Activated CD4-positive, alpha-beta T cell treated with anti-CD3 and anti-CD28 coated beads, Interleukin-10, Interleukin-2, amounts not matched to agents 100 ng/mL and 50 ng/mL, durations not matched to agents 16 hours and 8 hours (primary cell): ENCODE measurements at places on chromosomes 2 and 18.

DNA sequence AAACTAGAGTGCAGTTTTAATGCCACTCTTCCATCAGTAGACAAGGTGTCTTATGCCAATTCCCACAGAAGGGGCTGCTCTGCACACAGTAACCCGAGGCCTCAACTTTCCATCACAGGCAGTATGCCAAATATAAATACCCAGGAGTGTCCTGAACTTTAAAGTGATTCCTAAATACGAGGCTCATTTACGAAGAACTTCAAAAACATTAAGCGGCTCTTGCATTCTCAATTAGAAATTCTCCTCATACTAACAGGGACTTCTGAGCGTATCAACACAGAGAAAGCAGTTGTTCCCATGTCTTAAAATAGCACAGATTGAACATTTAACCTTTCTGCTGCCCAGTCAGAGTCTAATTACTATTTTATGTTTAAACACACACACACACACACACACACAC lies 638.6 kb downstream of the ERBB4 start:
- no peak for DNase-seq

GRCh38 chr2:66334237-66335029 lies 100.5 kb upstream of the MEIS1 start:
- DNase-seq = no peak

DNA sequence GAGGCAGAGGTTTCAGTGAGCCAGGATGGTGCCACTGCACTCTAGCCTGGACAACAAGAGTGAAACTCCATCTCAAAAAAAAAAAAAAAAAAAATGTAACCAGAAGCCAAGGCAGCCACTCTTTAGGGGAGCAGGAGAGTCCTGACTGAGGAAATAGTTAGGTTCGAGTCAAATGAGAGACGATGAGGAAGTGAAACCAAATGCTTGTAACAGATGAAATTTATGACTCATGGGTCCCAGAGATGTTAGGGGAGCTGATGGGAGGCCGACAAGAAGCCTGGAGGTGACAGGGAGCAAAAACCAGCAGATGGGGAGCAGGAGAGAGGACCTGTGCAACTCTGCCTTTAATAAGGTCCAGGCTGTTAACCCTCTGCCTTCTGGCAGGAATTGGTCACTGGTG lies 756.1 kb upstream of the DDX18 start:
- no peak for DNase-seq

DNA sequence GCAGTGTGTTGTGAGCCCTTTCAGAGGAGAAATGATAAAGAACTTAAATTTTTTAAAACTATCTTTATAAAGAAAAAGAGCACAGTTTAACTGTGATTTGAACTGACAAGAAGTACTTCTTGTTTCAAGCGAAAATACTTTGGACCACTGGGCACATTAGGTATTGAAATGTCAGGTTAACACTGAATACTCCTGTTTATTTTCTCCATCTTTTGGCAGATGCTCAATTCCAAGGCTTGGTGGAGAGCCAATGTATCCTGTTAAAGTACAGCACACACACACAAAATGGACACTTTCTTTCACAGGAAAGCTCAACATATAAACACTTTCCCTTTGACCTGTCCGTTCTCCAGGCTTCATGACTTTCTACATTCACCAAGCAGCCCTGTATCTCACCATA lies 32.6 kb upstream of the SP3 start:
- no peak for DNase-seq

DNA sequence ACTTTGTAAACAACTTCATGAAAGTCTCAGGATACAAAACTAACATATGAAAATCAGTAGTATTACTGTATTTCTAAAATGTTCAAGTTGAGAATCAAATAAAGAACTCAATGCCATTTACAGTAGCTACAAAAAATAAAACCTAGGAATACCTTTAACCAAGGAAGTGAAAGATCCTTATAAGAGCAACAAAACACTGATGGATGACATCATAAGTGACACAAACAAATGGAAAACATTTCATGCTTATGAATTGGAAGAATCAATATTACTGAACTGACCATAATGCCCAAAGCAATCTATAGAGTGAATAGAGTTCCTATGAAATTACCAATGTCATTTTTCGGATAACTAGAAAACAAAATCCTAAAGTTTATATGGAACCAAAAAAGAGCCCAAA lies 1038.1 kb downstream of the SUCLG1 start:
- no peak for DNase-seq

- no peak for DNase-seq
Observed at GRCh38 chr18:41872206-41872605, 82.8 kb upstream of the PIK3C3 start.

- DNase-seq = no peak
Observed at GRCh38 chr2:181782660-181783059, 102.3 kb upstream of the NEUROD1 start.

GRCh38 chr2:17171446-17172049 lies 346.7 kb downstream of the RAD51AP2 start:
- DNase-seq = no peak

GRCh38 chr2:241562269-241562891 lies 3.8 kb downstream of the BOK start:
- no peak for DNase-seq

DNA sequence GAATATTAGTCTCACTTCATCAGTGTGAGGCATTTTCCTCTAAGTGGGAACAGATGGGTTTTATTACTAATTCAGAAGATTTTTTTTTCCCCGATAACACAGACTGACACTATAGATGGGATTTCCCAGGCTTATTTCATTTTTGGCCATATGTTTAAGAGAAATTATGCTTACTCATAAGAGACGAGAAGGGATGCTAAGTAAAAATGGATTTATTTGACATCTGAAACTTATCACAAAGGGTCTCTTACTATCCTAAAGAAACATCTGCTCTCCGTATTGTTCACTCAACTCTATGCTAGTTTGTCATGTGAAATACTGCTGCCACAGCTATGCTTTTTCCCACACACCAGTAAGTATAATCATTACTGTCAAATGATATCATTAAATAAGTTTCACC lies 1476.3 kb downstream of the LRP1B start:
- DNase-seq = no peak

GRCh38 chr2:28134857-28135256 lies 244.3 kb downstream of the BABAM2 start:
- no peak for DNase-seq

DNA sequence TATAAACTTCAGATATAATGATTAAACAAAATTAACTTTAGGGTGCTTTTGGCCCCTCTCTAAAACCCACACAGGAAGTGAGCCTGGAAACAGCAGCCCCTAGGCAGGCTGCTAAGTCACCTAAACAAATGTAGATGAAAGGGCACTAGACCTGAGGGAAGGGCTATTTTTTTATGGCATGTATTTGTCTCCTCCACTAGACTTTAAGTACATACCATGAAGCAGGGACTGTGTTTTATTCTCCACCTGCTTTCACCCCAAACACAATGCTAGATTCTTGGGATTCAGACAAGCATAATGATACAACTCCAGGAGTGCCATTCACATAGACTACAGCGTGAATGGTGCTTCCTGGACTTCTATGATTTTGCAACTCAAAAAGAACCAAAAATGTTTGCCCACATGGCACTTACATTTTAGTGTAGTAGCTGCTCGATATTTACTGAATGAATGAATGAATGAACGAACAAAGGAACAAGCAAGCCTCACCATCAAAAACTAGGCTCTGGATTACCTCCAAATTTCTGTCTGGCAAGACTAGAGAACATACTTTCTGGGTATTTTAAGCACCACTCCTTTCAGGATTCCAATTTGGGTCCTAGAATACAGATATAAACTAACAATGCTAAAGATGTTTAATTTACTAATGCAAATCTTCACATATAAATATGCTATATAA lies 10.1 kb downstream of the ATAD2B start:
- DNase-seq = peak; percentile 9

GRCh38 chr2:152635635-152636298 lies 81.5 kb downstream of the PRPF40A start:
- DNase-seq = peak; percentile 72

DNA sequence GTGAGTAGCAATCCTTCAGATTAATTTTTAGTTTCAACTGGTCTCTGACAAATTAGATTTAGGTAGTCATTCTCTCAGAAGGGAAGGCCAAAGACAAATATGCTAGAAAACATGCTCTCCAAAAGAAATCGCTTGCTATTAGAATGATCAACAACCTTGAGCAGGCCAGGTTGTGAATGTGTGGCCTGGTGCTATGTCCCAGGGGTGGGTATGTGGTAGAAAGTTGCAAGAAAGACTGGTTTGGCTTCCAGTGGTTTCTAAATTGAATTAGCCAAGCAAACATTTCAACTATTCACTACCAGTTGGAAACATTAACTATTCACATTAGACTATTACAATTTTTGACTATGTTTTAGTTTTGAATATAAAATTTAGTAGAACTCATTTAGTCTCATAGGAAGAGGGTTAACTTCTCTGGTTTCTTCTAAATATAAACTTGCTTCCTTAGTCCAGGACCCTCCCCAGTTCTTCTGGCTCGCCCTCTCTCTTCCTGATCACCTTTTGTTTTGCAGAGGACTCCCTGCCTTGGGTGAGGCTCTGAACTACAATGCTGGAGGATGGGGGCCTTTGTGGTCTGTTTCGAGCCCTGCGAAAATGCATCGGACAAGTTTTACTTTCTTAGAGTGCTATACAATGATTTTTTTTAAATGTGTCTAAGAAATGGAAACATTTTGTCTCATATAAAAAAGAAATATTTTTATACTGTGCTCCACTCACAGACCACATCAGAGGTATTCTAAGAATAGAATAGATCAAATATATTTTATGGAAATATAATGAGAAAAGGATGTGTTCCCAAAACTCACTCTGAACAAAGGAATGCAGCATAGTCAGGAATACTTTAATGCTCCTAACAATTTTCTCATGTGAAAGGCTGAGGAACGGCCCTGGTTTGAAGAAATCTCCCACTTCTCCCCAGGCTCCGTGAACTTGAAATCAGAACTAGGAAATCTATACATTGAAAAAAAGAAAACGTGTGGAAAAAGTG lies 375.0 kb upstream of the ZEB2 start:
- DNase-seq = no peak

GRCh38 chr2:68653538-68653982 lies 10.2 kb downstream of the PROKR1 start:
- DNase-seq = peak; percentile 89

DNA sequence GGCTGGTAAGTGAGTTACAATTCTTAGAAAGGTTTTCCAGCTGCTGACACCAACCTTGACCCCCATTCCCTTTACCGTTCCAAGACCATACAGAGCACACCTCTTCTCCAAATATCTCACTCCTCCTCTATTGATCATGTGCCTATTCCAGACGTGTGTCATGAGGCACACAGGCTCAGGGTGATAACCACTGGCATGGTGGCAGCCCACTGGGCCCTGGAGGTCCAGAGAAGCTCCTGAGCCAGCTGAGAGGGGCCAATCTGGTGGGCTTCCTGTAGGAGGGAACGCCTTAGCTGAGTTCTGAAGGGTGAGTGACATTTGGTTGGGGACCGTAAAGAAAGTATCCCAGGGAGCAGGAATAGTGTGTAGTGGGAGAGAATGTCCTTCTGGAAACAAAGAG lies 28.3 kb downstream of the ZAP70 start:
- DNase-seq = no peak

- peak; percentile 58 for DNase-seq
Observed at GRCh38 chr2:213232649-213233437, 51.4 kb upstream of the SPAG16 start.
